Activated CD4-positive, alpha-beta memory T cell treated with anti-CD3 and anti-CD28 coated beads, Interleukin-2, amount 10 ng/mL, durations not matched to agents 7 days and 5 days (primary cell): ENCODE measurements at places on chromosomes 7 and 10. TPM values are rescaled to one million over a fixed set of nuclear protein-coding genes. Genes with fewer than 3 reads are reported as not detected.

ITGB8 gene
- total RNA-seq, result not detected

C10orf53 gene
- not detected for total RNA-seq

GALNT17 gene
- total RNA-seq, result not detected

FFAR4 gene
- not detected for total RNA-seq

KCNH2 gene
- 0.15 TPM for total RNA-seq

SLC26A5 gene
- total RNA-seq, result not detected

SORBS1 gene
- total RNA-seq, result 0.90 TPM

TLL2 gene
- total RNA-seq, result not detected

GET4 gene
- total RNA-seq, result 38.2 TPM

ZNF282 gene
- 66.6 TPM for total RNA-seq

ITPRID1 gene
- not detected for total RNA-seq

AKR1C8 gene
- total RNA-seq, result 1.5 TPM

MRLN gene
- not detected for total RNA-seq

HNRNPH3 gene
- 123 TPM for total RNA-seq

SH2B2 gene
- total RNA-seq, result 2.1 TPM

CCDC146 gene
- total RNA-seq, result 6.4 TPM

TMEM213 gene
- 1.1 TPM for total RNA-seq

CAPZA2 gene
- total RNA-seq, result 155 TPM

OR2A7 gene
- total RNA-seq, result 3.2 TPM

LIPJ gene
- not detected for total RNA-seq

TMEM184A gene
- not detected for total RNA-seq

AKR1C4 gene
- total RNA-seq, result not detected

AGR3 gene
- total RNA-seq, result not detected

SPDYE2 gene
- not detected for total RNA-seq

ANKRD30A gene
- total RNA-seq, result not detected

CALML5 gene
- total RNA-seq, result not detected

GPR26 gene
- total RNA-seq, result not detected

NPTX2 gene
- not detected for total RNA-seq

THSD7A gene
- total RNA-seq, result not detected

CCL26 gene
- total RNA-seq, result not detected

SP8 gene
- not detected for total RNA-seq

OGDH gene
- total RNA-seq, result 166 TPM

DHX32 gene
- 11.1 TPM for total RNA-seq

LIPN gene
- not detected for total RNA-seq

KLF14 gene
- total RNA-seq, result not detected

FKBP9 gene
- total RNA-seq, result 1.2 TPM

HIBADH gene
- total RNA-seq, result 13.1 TPM

NPSR1 gene
- total RNA-seq, result not detected

CYP26C1 gene
- not detected for total RNA-seq

FZD1 gene
- 0.08 TPM for total RNA-seq

OR2A42 gene
- not detected for total RNA-seq

PTF1A gene
- not detected for total RNA-seq

PARP12 gene
- total RNA-seq, result 146 TPM

GJD4 gene
- total RNA-seq, result not detected

ENKUR gene
- total RNA-seq, result not detected

SEC31B gene
- 138 TPM for total RNA-seq
